Aorta (tissue), 5 donors: ENCODE measurements at places on chromosomes 4 and X.

DNA sequence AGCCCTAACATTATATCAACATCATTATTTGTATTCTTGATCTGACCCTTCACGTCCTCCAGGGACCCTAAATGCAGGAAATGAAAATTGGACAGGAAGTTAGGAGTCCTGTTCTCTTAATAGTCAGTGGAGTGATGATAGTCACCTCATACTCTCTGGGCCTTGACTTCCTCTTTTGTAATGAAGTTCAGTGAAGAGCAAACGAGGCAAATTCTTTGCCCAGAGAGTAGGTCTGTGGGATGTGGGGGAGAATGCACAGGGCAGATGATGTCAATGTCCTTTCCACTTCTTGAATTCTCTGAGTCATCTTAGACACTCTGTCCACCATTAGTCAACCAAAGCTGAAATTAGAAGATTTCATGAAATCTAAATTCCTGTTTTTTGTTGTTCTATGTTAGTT lies 17.1 kb upstream of the GPRIN3 start:
- DNase-seq = no peak
- H3K4me1 ChIP-seq = no peaks in the 10 kb centered on the region
- H3K27me3 ChIP-seq = no peaks in the 10 kb centered on the region
- no peak overlapping the region for H3K27ac ChIP-seq

DNA sequence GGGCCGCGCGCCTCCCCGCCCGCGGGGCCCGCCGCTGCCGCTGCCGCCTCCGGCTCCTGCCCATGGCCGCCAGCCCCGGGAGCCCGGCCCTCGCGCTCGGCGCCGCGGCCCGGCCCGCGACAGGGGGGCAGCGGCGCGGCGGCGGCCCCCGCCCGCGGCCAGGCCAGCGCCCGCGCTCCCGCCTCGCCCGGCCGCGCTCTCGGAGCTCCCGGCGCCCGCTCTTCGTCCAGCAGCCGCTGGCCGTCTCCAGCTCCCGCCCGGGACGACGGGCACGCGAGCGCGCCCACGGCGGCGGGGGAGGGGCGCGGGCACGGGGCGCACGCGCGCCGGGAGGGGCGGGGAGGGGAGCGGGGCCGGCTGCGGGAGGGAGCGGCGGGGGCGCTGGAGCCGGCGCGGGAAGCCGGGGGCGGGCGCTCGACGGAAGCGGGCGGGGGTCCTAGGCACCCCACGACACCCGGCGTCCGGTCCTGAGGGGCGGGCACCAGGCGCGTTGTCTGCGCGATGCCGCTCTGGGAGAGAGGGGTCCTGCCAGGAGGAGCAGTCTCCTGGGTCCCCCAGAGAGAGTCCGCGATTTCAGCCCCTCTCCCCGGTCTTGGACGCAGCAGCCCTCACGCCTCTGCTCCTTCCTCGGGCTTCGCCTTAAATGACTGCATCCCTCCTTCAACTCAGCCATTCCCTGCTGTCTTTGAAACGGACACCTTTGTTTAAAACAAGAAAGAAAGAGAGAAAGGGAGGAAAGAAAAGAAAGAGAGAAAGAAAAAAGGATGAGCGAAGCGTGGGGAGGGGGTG lies 490 bp upstream of the PDZD4 start:
- no peaks in the 10 kb centered on the region for H3K4me1 ChIP-seq
- H3K27ac ChIP-seq = no peak overlapping the region
- H3K27me3 ChIP-seq = no peaks in the 10 kb centered on the region
- peak overlapping the region; percentile 40 for H3K4me3 ChIP-seq
- no peaks in the 10 kb centered on the region for H3K36me3 ChIP-seq

GRCh38 chr4:85210353-85210752 lies 243.9 kb upstream of the WDFY3 start:
- no peak for DNase-seq
- no peaks in the 10 kb centered on the region for H3K4me1 ChIP-seq
- H3K27ac ChIP-seq = no peak overlapping the region
- H3K36me3 ChIP-seq = no peaks in the 10 kb centered on the region
- H3K27me3 ChIP-seq = no peaks in the 10 kb centered on the region
- H3K4me3 ChIP-seq = no peak overlapping the region

GRCh38 chr4:129328162-129328561 lies 232.2 kb downstream of the C4orf33 start:
- no peak overlapping the region for H3K4me3 ChIP-seq
- H3K27ac ChIP-seq = no peak overlapping the region
- no peak for DNase-seq
- no peaks in the 10 kb centered on the region for H3K27me3 ChIP-seq
- no peaks in the 10 kb centered on the region for H3K36me3 ChIP-seq
- H3K4me1 ChIP-seq = no peaks in the 10 kb centered on the region

DNA sequence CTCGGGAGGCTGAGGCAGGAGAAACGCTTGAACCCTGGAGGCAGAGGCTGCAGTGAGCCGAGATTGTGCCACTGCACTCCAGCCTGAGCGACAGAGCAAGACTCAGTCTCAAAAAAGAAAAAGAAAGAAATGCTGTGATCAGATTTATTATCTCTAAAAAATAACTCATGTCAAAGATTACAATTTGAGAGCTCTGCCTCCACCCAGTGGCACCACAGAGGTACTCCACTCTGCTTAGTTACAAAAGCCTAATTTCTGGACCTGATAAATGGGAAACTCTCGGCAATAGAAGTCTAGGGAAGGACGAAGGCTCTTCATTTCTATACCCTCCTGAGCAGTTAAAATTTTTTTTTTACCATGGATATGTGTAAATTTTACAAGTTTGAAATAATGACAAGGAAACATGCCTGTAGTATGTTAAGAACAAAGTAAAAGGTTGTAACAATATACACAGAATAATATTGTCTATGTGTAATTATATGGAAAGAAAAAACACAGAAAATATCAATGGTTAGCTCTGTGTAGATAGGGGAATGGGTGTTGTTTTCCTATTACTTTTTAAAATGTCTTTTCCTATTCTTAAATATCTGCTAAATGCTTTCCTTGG lies 149.8 kb downstream of the STIM2 start:
- no peaks in the 10 kb centered on the region for H3K27me3 ChIP-seq
- no peak overlapping the region for H3K27ac ChIP-seq
- no peaks in the 10 kb centered on the region for H3K36me3 ChIP-seq
- peak; percentile 82 for DNase-seq
- no peaks in the 10 kb centered on the region for H3K4me1 ChIP-seq

GRCh38 chrX:39459952-39460351 lies 637.8 kb downstream of the BCOR start:
- no peaks in the 10 kb centered on the region for H3K27me3 ChIP-seq
- H3K4me3 ChIP-seq = no peak overlapping the region
- no peak overlapping the region for H3K27ac ChIP-seq
- DNase-seq = no peak

- H3K4me3 ChIP-seq = no peak overlapping the region
- H3K27me3 ChIP-seq = no peaks in the 10 kb centered on the region
These were observed 109.3 kb upstream of the KLHL13 start for GRCh38 chrX:118225711-118226428.

- no peaks in the 10 kb centered on the region for H3K4me1 ChIP-seq
- no peak overlapping the region for H3K4me3 ChIP-seq
These were observed 6.5 kb upstream of the NUDT6 start for GRCh38 chr4:122928930-122929329.

DNA sequence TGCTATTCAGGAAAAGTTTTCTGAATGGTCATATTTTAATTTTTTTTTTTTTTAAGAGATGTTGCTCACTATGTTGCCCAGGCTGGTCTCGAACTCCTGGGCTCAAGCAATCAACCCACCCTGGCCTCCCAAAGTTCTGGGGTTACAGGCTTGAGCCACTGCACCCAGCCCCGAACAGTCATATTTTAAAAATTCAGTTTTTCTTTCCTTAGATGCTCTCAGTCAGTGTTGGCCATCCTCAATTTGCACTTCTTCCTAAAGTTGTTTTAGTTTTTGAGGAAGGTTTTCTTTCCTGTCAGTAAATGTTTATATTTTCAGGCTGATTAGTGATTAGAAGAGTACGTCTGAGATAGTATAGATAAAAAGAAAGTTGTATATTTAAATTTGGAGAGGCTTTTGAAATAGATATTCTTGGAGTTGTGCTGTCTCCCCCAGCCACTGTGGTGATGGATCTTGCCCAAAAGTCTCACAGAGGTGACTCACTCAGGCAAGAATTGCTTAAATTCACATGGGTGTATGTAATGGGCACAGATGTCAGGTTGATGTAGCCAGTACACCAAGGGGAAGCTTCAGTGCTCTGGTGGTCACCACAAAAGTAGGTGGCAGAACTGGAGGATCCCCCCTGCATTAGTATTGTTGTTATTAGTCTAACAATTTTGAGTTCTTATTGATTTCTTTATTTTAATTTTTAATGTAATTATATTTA lies 72.2 kb upstream of the ELOVL6 start:
- no peak for DNase-seq
- no peak overlapping the region for H3K4me3 ChIP-seq
- H3K4me1 ChIP-seq = no peaks in the 10 kb centered on the region
- H3K27ac ChIP-seq = no peak overlapping the region
- no peaks in the 10 kb centered on the region for H3K27me3 ChIP-seq

DNA sequence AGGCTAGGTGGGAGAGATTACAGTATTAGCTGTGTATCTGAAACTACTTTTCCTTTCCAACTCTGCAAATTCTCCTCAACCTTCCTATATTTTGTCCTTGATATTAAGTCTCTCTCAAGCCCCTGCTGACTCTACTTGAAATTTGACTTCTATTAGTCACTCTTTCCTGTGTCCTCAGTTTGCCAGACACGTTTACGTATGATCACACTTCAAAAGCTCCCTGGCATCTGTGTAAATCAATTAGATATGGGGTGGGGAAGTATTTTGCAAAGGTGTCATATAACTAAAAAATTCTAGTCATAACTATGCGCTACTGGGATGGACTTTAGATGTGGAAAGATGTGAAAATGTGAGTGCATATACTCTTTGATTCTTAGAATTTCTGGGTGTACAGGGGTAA lies 67.4 kb upstream of the ARHGAP24 start:
- H3K4me3 ChIP-seq = no peak overlapping the region
- DNase-seq = no peak
- no peaks in the 10 kb centered on the region for H3K4me1 ChIP-seq

GRCh38 chr4:96039217-96039616 lies 199.3 kb downstream of the PDHA2 start:
- H3K4me3 ChIP-seq = no peak overlapping the region
- H3K4me1 ChIP-seq = no peaks in the 10 kb centered on the region
- no peak for DNase-seq
- no peaks in the 10 kb centered on the region for H3K36me3 ChIP-seq
- no peak overlapping the region for H3K27ac ChIP-seq
- no peaks in the 10 kb centered on the region for H3K27me3 ChIP-seq

DNA sequence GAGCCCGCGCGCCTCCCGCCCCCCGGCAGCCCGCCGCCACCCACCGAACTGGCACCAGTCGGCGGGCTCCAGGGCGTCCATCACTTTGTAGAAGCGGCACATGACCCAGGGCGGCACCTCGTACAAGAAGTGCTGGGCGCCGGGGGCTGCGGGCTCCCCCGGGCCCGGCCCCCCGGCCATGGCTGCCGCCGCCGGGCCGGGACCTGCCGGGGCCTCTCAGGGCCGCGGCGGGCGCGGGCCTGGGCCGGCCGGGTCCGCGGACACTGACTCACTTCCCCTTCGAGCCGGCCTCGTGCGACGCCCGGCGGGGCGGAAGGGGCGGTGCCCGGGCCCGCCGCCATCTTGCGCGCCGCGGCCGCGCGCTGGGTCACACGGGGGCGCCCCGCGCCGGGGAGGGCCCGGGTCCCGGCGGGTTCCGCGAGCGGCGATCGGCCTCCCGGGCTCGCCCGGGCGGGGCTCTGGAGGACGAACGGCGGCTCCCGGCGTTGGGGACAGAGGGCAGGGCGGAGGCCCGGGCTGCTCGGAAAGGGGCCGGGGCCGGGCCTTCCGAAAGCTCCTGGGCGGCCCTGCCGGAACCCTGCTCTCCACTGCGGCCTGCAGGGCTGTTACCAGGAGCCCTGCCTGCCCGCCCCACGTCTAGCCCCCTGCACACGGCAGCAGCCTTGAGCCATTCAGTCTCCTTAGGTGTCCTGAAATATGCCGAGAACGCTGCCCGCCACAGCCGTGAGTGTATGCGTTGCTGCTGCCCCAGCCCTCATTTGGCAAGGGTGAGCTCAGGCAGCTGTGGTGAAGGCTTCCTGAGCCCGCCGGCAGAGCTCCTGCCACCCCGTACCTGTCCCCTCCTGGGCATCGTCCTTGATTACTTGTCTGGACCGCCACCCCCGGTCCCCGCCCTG lies at the start of gene IRAK1:
IRAK1 (minus strand) TSS at position 270 of the 896 bp plus-strand sequence; CDS start at position 180, 90 bp downstream.
- H3K4me1 ChIP-seq = no peaks in the 10 kb centered on the region
- no peaks in the 10 kb centered on the region for H3K36me3 ChIP-seq
- DNase-seq = peak; percentile 86
- peak within 1 kb of the TSS; percentile 32 for H3K4me3 ChIP-seq
- H3K27ac ChIP-seq = no peak within 1 kb of the TSS
- no peaks in the 10 kb centered on the region for H3K27me3 ChIP-seq

DNA sequence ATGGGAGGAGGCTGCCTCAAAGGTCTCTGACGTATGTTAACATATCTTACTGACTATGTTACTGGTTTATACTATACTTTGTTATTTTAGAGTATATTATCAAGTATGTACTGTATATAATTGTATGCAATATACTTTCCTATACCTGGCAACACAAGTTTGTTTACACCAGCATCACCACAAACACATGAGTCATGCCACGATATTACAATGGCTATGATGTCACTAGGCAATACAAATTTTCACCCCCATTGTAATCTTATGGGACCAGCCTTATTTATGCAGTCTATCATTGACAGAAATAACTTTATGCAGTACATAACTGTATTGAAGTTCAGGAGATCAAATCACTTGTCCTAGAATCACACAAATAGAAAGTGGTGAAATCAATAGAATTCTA lies 329.9 kb upstream of the SLC7A11 start:
- no peak overlapping the region for H3K4me3 ChIP-seq
- no peak for DNase-seq
- no peaks in the 10 kb centered on the region for H3K4me1 ChIP-seq
- H3K27me3 ChIP-seq = no peaks in the 10 kb centered on the region
- H3K27ac ChIP-seq = no peak overlapping the region

- DNase-seq = no peak
- H3K27me3 ChIP-seq = no peaks in the 10 kb centered on the region
- peaks cover 1% of the 10 kb centered on the region for H3K4me1 ChIP-seq
- no peak overlapping the region for H3K4me3 ChIP-seq
These were observed 137.5 kb downstream of the PALLD start for GRCh38 chr4:168634276-168634802.

- no peaks in the 10 kb centered on the region for H3K4me1 ChIP-seq
- H3K27me3 ChIP-seq = no peaks in the 10 kb centered on the region
- no peaks in the 10 kb centered on the region for H3K36me3 ChIP-seq
- H3K27ac ChIP-seq = no peak overlapping the region
- DNase-seq = no peak
These were observed 15.2 kb downstream of the ASB11 start for GRCh38 chrX:15299941-15300851.

GRCh38 chr4:176587920-176588319 lies 204.8 kb downstream of the VEGFC start:
- H3K36me3 ChIP-seq = no peaks in the 10 kb centered on the region
- no peaks in the 10 kb centered on the region for H3K27me3 ChIP-seq
- H3K4me1 ChIP-seq = no peaks in the 10 kb centered on the region
- H3K4me3 ChIP-seq = no peak overlapping the region
- no peak overlapping the region for H3K27ac ChIP-seq

- no peak for DNase-seq
- no peaks in the 10 kb centered on the region for H3K36me3 ChIP-seq
- H3K27ac ChIP-seq = no peak overlapping the region
- H3K4me3 ChIP-seq = no peak overlapping the region
- no peaks in the 10 kb centered on the region for H3K27me3 ChIP-seq
- peaks cover 3% of the 10 kb centered on the region for H3K4me1 ChIP-seq
These were observed 72.7 kb upstream of the DCLK2 start for GRCh38 chr4:150005537-150005936.
